Cerebellar nuclear complex (tissue), 1 donor: ENCODE measurements at places on chromosomes 1 and 21.

- no peak for DNase-seq
These were observed 57.2 kb upstream of the CNIH3 start for GRCh38 chr1:224558904-224559303.

GRCh38 chr1:229950020-229950419 is 117.0 kb upstream of the GALNT2 start:
- no peak for DNase-seq

- no peak for DNase-seq
These were observed 55.6 kb downstream of the TAS1R2 start for GRCh38 chr1:18803851-18804250.

- DNase-seq, result no peak
These were observed 26.5 kb downstream of the SFT2D2 start for GRCh38 chr1:168252204-168252733.

- DNase-seq, result no peak
These were observed 46.1 kb upstream of the C1orf174 start for GRCh38 chr1:3945916-3946840.

GRCh38 chr1:183914276-183914675 is 109.4 kb downstream of the RGL1 start:
- no peak for DNase-seq

GRCh38 chr21:15309721-15310120 is 244.9 kb upstream of the NRIP1 start:
- no peak for DNase-seq

DNA sequence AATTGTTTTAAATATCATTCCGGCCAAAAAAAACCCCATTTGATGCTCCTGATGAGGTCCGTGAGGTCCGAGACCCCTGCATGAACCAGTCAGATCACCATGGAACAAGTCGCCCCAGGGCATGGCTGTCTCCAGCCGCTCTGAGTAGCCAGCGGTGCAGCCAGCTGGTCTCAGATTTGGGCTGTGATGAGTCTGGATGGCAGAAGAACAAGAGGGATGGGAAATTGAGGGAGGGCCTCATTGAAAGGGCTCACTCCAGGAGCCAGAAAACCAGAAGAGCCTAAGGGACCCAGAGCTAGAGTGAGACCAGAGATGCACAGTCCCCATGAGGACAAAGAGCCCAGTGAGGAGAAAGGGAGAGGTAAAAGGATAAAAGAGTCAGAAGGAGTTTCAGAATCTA is 174.0 kb downstream of the TOMM20 start:
- DNase-seq, result no peak

GRCh38 chr1:226644541-226645176 is 94.4 kb downstream of the ITPKB start:
- no peak for DNase-seq

GRCh38 chr1:65092691-65093090 is 55.3 kb upstream of the AK4 start:
- DNase-seq, result no peak

DNA sequence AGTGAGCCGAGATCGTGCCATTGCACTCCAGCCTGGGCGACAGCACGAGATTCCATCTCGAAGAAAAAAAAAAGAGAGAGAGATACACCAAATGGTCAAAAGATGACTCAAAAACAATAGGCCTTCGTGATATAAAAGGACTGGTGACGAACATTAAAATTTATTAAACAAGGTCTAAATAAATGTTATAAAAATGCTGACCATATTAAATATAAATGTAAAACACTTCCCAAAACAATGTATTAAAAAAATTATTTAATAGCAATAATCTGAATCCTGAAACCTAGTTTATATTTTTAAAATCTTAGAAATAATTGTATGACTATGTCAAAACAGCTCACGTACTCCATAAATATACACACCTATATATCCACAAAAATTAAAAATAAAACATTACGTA is 247.6 kb downstream of the SETD4 start:
- no peak for DNase-seq

DNA sequence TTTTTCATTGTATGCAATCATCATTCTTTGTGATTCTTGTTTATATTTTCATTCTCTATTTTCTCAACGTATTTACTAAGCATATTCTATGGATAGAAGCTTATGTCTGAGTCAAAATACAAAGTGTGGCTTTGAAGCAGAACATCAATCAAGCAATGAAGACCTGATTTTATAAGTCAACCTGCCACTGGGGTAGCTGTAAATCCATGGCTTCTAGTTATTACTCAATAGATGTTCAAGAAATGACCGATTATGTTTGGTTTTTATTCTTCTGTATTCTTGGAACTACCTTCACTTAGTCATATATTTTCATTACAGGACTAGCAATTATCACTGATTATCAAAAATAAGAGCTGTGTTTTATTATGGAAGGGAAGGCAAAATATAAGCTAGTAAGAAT is 20.5 kb upstream of the PTGS2 start:
- no peak for DNase-seq

- DNase-seq, result no peak
These were observed 21.3 kb downstream of the MIIP start for GRCh38 chr1:12040457-12041051.

DNA sequence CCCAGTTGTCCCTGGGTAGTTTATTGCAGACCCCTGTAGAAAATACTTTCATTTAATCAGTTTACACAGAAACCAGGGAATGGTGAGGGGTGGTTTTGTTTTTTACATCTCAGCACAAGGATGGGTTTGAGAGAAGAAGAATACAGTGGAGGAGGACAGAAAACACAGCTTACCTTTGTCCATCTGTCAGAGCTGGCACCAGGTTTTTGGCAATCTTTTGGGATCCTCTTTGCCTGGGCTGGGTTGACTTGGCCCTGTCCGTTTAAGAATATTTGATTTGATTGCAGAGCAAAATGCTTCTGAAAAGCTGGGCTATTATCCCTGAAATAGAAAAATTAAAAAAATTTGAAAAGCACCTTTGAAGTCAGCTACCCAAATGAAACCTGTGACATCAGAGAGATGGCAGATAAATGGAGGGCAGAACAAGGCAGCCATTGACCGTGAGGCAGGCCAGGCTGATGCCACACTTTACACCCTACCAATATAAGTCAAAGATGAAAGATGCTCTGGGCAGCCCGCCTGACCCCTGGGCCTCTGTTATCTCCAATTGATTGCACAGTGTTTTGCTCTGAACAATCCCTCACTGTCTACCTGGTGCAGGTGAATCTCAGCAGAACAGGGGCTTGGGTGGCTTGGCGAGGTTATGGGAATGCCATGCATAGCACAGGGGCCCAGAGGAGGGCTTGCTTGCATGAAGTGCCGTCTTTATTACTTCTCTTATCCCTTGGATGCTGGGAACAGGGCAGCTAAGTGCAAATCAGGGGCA is 218.8 kb downstream of the LMX1A start:
- no peak for DNase-seq

- no peak for DNase-seq
These were observed 23.7 kb downstream of the HLX start for GRCh38 chr1:220902916-220903315.

- no peak for DNase-seq
These were observed 556.2 kb upstream of the TMPRSS15 start for GRCh38 chr21:18959817-18960216.

- no peak for DNase-seq
These were observed 166.7 kb upstream of the PDE4B start for GRCh38 chr1:65626003-65626402.

DNA sequence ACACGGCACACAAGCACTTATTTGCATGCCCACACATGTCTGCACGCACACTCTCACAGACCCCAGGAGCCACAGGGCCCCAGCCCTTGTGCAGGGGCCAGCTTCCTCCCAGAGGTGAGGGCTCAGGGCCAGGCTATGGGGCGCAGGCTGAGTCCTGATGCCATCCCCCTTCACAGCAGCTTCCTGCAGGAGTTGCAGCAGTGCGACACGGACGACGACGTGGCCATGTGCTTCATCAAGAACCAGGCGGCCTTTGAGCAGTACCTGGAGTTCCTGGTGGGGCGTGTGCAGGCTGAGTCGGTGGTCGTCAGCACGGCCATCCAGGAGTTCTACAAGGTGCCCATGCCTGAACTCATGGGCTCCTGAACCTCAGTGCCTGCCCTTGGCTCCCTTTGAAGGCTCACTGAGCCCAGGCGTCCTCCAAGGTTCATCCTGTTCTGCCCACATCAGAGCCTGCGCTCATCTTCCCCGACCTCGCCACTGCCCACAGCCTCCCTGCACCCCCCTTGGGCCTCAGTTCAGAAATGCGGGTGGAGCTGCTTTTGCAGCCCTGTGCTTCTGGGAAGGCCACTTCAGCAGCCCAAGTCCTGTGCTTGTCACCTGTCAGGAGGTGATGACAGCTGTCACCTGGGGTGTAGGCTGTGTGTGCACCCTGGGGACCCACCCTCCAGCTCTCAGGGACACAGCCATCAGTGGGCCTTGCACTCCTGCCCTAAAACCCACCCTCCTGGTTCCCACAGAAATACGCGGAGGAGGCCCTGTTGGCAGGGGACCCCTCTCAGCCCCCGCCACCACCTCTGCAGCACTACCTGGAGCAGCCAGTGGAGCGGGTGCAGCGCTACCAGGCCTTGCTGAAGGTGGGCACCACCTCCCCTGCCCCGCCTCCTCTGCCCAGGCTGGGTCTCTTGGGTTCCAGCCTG is 66.6 kb downstream of the TRIM11 start:
- DNase-seq, result no peak
